ENCODE measurements at places on chromosomes 5 and 9.

GRCh38 chr9:91141407-91141965, 220.2 kb downstream of the AUH start:
- DNase-seq = no peak

- no peak for DNase-seq
Measured at GRCh38 chr5:91684625-91685024, 301.5 kb upstream of the ARRDC3 start.

GRCh38 chr5:172493002-172493401, 38.7 kb upstream of the SH3PXD2B start:
- no peak for DNase-seq

- no peak for DNase-seq
Measured at GRCh38 chr9:138112791-138113600, 235.4 kb downstream of the CACNA1B start.

DNA sequence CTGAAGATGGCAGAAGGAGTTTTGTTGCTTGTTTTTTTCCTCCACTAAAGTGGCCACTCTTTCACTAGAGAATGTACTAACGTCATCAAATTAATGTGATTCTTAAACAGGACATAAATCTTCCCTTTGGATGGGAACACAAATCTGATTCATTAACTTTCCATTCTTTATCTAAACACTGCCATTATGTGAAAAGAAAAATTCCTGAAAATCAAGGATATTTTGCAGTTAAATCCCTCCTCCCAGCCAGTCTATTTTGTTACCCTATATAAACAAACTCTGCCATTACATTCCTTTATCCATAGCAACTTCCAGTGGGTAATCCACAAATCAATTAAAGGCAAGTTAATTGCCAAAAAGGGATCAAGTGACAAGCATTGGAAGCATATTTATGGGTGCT, 546.5 kb downstream of the PDE4D start:
- DNase-seq = no peak

- DNase-seq = no peak
Measured at GRCh38 chr5:160061770-160062169, 52.8 kb downstream of the TTC1 start.

DNA sequence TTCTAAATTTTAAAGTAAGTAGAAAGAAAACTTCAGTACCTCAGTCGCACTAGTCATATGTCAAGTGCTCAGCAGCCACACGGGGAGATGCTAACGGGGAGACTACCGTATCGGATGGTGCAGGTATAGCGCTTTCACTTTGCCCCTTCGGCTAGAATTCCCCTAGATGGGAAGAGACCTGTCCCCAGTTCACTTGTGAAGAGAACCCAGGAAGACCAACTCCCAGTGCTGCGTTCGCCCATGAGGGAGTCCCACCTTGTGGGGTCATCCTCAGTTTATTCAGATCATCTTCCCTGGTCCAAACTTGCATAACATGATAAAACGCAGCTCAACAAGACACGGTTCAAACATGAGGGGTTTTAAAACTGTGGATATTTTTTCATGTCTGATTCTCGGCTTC, 87.3 kb downstream of the LHFPL2 start:
- no peak for DNase-seq

DNA sequence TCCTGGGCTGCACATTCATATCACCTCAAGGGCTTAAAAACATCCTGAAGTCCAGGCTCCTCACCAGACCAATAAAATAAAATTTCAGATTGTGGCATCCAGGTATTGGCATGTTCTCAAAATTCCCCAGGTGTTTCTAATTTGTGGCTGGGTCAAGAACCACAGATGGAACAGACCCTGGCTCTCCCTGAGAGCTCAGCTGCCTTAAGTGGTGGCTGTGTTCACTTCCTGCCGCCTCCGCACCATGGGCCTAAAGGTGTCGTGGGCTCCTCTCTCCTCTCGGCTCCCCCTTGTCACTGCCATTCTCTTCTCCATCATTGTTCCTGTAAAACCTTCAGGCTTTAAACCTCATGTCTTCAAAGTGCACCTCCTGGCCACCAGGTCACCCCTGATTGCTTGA, 17.8 kb upstream of the CCNJL start:
- DNase-seq = no peak

- DNase-seq = no peak
Measured at GRCh38 chr5:16853518-16853917, 82.6 kb downstream of the MYO10 start.

DNA sequence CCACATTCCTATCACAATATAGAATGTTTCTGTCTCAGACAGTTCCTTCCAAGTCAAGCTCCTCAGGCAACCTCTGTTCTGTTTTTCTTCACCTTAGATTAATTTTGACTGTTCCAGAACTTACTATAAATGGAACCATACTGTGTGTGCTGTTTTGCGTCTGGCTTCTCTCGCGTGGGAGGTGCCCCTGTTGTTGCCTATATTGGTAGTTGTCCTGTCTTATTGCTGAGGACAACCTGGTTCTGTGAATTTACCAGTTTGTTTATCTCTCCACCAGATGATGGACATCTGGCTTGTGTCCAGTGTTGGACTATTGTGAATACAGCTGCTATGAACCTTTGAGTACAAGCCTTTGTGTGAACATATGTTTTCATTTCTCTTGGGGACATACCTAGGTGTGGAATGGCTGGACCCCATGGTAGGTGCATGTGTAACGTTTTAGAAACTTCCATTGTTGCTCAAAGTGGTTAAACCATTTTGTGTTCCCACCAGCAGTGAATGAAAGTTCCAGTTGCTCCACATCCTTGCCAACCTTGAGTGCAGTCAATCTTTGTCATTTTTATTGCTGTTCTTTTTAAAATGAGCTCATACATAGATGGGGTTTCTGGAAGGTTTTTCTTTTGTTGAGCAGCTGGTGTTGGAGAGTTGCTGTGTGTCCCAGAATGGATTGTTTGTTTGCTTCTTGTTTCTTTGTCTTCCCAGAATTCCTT, 18.1 kb downstream of the HMCN2 start:
- DNase-seq = no peak

DNA sequence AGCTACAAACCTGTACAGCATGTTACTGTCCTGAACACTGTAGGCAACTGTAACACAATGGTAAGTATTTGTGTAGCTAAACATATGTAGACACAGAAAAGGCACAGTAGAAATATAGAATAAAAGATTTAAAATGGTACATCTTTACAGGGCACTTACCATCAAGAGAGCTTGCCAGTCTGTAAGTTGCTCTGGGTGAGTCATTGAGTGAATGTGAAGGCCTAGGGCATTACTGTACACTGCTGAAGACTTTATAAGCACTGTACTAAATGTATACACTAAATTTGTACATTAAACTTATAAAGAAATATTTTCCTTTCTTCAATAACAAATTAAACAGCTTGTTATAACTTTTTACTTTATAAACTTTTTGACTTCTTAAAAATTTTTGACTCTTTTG, 20.5 kb downstream of the ADRB2 start:
- no peak for DNase-seq

DNA sequence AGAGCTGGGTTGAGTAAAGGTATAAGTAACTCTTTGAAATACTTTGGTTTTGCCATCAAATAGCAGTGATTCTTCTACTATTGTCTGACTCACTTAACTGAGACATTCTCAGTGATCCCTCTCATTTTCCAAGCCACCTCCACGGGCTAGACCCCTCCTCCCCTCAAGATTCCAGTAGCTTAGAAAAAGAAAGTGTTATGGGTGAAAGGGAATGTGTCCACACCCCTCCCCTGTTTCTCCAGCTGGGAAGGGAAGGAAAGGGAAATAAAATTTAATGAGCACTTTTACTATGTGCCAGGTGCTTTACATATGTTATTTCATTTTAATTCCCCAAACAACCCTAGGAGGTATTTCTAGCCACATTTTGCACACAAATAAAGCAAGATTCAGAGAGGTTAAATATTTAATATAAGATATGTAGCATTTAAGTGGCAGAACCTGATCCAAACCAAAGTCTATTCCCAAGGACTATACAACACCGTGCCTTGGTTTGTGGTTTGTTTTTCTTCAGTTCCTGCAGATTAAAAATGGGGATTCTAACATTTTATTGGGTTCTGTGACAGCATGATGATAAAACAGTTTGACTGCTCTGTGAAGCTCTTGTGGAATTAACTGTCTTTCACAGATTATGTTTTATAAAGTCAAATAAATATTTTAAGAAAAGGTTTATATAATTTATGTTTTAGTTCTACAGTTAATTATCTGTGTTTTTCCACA, 135.9 kb downstream of the ZSWIM6 start:
- no peak for DNase-seq

GRCh38 chr9:87445646-87446045, 52.0 kb upstream of the DAPK1 start:
- no peak for DNase-seq

GRCh38 chr5:33958176-33958575, 22.0 kb downstream of the RXFP3 start:
- no peak for DNase-seq

DNA sequence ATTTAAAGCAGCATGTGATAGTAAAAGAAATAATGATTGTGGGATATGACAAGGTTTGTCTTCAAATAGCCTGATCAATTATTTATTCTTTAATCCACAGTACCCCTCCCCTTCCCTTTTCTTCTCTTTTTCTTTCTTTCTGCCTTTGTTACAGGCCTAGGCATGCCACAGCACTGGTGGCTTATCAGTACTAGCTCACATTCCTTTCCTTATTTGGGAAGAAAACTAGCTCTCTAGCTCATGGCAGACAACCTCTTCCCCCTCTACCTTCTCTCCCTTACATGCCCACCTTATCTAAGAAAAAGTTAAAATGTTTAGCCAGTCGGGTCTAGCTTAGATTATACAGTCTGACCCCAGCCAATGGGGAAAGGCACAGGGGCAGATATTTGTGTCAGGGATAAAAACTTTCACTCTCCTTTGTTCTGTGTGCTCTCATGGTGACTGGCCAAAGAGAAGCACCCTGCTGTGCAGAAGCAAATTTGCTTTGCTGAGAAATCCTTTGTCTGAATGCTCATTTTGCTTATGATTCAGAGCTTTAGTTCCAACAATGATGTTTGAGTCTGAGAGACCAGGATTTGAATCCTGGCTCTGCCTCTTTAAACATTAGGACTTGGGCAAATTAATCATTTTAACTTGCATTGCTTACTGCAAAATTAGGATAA, 75.8 kb upstream of the CDH12 start:
- DNase-seq = no peak

- DNase-seq = no peak
Measured at GRCh38 chr5:119367502-119368237, 11.9 kb downstream of the TNFAIP8 start.

- no peak for DNase-seq
Measured at GRCh38 chr9:114823441-114823840, 17.6 kb upstream of the TNFSF15 start.

GRCh38 chr5:4927097-4927496, 213.0 kb upstream of the ADAMTS16 start:
- DNase-seq = no peak

DNA sequence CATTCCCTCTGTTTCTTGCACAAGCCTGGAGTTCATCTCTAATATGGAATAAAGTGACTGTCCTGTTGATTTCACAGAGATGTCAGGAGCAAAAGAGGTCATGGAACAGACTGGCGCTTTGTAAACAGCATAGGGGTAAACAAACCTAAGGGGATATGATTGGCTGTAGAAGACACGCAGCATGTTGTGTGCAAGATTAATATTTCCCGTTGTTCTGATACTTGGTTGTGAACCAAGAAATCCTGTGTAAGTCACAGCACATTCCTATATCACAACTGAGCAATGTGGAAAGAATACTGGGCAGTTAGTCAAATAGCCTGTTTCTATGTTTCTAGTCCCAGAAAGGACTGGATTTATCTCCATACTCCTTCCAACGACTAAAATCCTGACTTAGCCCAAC, 3.2 kb downstream of the ADAMTS12 start:
- DNase-seq = no peak

DNA sequence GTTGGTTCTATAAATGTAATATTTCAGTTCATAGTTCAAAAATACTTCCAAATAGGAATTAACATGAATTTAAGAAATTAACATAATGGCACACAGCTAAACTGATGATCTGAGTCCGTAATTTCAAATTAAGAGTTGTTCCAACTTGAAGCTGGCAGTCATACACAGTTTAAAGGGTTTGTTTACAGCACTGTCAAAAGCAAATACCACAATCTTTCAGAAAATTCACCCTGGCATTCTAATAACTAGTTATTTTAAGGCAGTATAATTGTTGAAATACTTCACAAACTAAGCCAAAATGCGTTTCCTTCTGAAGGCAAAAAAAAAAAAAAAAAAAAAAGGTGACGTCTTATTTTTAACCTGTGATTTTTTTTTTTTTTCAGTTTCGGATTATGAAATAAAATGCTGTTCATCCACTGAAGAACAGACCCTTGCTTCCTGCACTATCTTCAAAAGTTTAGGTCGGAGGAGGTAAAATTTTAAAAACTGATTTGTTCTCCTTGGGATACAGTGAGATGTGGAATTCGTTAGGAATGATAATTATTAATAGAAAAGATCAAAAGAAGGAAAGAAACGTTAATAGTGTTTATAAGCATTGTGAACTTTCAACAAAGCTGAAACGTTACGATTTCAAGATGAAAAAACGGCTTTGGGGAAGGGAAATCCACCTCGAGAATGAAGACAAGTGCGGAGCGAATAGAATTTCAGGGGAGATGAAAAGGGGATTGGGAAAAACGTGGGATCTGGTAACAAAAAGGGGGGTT, 850 bp downstream of the IL6ST start:
- no peak for DNase-seq

- no peak for DNase-seq
Measured at GRCh38 chr5:139900546-139901250, 105.1 kb downstream of the PSD2 start.

DNA sequence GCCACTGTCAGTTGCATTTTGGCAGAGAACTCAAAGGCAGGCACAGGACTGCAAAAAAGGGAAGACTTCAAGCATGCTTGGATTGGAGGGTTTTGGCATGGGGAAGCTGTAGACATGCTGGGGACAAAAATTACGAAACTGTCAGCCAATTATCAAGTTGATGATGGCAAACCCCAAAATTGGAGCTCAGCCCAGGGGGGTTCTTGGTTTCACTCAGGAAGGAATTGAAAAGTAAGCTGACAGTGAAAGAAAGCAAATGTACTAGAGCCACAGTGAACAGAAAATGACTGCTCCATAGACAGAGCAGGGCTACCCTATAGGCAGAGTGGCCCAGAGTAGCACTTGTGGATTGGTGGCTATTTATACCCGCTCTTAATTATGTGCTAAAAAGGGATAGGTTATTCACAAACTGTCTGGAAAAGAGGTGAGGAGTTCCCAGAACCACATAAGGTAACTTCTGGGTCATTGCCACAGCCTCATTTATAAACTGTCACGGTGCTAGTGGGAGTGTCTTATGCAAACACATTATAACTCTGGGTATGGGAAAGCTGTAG, 14.6 kb upstream of the CFAP95 start:
- no peak for DNase-seq

- DNase-seq = no peak
Measured at GRCh38 chr9:128192601-128193371, 1.4 kb upstream of the CIZ1 start.

DNA sequence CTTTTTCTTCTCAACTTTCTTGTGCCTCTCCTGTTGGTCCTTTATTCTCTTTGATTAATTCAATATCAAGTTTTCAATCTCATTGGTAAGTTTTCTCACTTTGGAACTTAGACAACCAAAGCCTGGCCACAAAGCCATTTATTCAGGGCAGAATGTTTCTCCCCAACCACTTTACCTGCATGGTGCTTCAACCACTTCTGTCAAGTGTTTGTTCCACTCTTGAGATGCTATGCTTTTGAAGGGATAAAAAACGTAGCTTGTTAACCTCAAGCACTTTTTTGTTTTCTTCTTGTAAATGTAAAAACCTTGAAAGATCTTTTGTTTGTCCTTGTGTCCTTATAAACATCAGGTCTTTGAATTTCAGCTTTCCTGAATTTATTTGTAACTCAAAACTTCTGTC, 966.7 kb downstream of the MAT2B start:
- DNase-seq = no peak

Measured in stimulated activated CD8-positive, alpha-beta memory T cell treated with anti-CD3 and anti-CD28 coated beads, Interleukin-15, amount 100 ng/mL, for 48 hours (primary cell).